Erythroblast (primary cell): ENCODE measurements at places on chromosomes 5 and 9.

- no peak for DNase-seq
Measured at GRCh38 chr5:53360811-53361210, 119.6 kb upstream of the FST start.

DNA sequence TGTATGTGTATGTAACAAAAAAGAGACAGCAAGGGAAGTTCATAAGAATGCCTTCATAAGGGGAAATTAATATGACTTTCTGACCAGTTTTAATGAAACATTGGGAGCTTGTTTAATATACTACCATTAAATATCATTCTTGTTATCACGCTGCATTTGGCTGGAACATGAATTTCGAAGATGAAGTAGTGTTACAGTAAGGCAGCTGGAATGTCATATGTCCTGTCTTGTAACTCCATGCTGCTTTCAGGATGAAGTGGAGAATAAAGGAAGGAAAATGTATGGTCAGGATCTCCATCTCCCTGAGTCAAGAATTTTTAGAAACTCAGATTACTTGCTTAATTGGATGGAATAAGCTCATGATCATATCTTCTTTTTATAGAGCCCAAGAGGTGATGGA lies 61.5 kb upstream of the DMAC1 start:
- no peak for DNase-seq

GRCh38 chr9:90523958-90524357 lies 118.7 kb downstream of the DIRAS2 start:
- no peak for DNase-seq

- DNase-seq = no peak
Measured at GRCh38 chr5:5351288-5351979, 71.0 kb upstream of the ICE1 start.

DNA sequence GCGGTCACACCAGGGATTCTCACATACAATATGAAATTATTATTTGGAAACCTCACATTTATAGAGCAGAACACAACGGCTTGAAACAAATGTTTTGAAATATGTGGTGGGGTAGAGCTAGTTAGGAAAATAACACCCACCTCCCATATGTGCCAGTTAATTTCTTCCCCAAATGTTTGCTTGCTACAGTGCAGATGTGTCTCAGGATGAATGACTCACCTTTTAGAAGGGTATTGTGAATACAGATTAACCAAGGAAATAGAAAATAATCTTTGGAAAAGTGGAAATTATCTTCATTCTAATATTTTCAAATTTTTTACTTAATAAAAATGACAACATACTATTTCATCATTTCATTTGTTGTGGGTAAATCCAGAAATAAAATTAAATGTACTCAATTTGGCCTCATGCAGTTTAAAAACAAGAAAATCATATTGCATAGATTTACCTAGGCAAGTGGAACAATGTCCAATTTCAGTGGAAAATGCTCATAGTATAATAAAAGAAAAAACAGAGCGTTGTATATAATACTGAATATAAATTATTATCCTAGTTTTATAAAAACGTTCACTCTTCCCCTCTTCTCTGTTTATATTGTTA lies 39.3 kb upstream of the RICTOR start:
- DNase-seq = no peak

DNA sequence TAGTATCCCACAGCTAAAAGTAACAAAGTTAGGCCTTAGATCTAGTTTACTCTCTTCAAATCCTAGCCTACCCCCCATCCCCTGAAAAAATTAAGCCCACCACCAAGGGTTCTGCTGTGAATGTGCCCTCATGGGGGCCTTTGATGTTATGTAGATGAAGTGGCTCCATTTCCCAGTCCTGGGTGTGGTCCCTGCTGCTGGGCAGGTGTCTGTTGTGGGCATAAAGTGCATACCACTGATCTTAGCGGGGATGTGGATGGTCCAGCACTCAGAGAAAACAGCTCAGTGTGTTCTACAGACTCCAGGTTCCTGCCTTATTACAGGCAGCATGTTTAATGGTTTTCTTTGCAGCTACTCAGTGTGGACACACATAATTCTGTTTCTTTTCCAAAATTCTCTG lies 1.9 kb downstream of the PCBD2 start:
- DNase-seq = no peak

- peak; percentile 57 for DNase-seq
Measured at GRCh38 chr5:132437604-132438266, 52.8 kb downstream of the IRF1 start.

GRCh38 chr5:612498-613424 lies 621 bp downstream of the CEP72 start:
- DNase-seq = peak; percentile 68

- DNase-seq = no peak
Measured at GRCh38 chr5:149474198-149474597, 77.0 kb downstream of the CSNK1A1 start.

GRCh38 chr9:71096421-71097108 lies 24.9 kb downstream of the TRPM3 start:
- DNase-seq = no peak

DNA sequence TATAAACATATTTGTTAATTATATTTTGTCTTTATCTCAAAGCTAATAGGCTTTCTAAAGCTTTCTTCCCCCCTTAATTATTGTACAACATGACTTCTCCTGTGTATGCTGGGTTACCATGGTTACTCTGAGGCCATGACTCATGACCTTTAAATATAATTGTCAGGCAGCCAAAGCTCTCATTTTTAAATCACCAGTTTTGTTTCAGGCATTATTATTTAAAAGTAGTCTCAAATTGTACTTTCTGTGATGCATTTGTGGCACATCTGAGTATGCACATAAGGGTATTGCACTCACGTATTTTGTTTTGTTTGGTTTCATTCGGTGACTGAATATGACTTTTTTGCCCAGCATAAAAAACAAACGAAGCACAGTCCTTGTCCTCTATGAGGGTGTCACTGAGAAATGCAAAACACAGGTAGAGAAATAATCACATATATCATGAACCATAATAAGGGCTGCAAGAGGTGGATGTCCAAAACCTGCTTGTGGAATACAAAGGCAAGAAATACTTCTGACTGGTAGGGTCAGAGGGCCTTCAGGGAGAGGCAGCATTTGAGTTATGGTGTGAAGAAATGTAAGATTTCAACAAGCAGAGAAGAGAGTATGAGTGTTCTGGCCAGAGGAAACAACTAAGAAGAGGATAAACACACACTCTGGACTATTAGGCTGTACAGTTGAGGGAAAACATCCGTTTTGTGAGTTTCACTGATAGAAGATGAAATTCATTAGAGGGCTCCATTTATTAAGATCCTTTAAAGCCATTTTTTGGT lies 2.1 kb downstream of the CCDC192 start:
- peak; percentile 1 for DNase-seq

GRCh38 chr5:76724871-76725270 lies 8.9 kb downstream of the F2R start:
- DNase-seq = no peak

DNA sequence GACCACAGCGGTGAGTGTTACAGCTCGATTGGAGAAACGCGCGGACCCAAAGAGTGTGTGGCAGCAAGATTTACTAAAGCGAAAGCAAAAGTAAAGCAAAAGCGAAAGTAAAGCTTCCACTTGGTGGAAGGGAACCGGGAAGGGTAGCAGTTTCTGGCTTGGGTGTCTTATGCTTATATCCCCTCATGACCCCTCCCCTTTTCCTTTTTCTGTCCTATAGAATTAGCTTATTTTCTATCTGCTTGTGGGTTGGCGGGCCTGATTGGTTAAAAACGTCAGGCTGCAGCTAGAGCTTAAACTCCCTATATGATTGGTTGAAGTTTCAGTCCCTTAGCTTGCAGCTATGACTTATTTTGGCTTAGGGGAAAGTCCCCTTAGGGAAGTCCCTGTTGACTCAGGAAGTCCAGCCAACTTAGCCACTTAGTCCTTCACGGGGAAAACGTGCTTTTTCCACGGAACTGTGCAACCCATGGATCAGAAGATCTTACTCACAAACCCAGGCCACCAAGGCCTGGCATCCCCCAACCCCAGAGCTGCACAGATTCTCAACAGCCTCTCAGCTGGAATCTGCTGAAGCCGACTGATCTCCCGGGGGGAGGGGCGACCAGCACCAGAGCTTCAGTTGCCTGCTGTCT lies 114.2 kb upstream of the ADAMTS16 start:
- no peak for DNase-seq
